ENCODE measurements at places on chromosomes 7 and 10. TPM values are rescaled to one million over a fixed set of nuclear protein-coding genes. Genes with fewer than 3 reads are reported as not detected.

Gene CYP3A4
- total RNA-seq, result not detected

DNA sequence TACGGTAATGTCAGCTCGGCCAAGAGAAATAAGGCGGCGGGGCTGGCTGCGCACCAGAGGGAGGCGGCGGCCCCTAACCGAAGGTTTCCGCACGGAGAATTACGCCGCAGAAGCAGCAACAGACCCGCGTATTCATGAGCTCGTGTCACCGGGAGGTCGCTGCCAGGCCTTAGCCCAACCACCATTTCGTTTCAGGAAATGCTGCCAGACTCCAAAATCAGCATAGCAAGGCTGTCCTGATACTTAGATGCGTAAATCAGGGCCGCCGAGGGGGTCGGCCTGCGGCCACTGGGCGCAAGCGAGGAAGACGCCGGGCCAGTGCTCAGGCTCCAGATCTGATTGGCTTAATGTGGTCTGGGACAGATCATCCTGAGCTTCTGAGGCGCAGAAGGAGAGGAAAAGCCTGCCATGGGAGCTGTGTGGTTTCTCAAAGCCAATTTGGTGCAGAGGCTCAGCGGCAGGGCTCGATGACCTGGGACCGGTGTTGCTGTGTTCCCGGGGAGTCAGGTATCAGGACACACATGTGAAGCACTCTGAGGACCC, 247.9 kb downstream of the BAMBI start:
- no peak for DNase-seq

DNA sequence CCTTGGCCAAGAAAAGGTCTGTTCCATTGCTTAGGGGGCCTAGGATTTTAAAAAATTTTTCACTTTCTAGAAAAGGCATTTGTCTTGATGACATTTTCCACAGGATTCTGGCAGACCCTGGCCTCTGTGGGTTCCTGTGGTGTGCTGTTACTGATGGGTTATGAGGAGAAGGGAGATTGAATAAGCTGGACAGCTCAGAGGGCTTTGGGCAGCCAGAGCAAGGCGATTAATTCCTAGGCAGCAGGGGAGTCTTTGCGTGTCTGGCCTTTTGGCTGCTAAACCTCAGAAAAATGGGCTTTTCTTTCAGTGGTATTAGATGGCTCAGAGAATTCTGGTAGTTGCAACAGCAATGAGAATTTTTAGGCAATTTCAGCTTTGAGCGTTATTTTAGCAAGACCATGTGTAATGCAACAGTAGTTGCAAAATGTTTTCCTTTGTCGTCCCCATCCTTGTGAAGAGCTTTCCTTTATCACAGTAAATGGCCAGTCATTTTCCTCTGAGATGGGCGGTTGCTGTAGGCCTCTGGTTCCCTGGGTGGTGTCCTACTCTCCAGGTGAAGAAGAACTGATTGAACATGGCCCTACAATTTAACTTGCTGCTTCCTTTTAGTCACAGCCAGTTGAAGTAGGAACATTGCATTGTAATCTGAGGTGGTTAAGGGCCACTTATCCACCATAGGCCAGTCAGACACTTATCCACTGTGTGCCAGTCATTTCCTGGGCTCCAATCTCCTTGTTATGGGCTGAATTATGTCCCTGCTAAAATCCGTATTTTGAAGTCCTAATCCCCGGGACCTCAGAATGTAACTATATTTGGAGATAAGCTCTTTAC, 43.2 kb downstream of the SH2D4B start:
- DNase-seq, result no peak

- no peak for DNase-seq
Observed at GRCh38 chr7:69169386-69169785, 428.9 kb upstream of the AUTS2 start.

DNA sequence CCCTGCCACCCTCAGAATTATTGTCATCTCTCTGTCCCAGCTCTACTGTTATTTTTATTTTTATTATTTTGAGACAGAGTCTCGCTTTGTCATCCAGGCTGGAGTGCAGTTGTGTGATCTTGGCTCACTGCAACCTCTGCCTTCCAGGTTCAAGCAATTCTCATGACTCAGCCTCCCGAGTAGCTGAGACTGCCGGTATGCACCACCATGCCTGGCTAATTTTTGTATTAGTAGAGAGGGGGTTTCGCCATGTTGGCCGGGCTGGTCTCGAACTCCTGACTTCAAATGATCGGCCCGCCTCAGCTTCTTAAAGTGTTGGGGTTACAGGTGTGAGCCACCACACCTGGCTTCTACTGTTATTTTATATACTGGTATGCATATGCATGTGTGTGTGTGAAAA, 11.0 kb downstream of the CALHM2 start:
- DNase-seq, result no peak

GRCh38 chr10:35225204-35225603, 98.6 kb downstream of the CREM start:
- peak; percentile 46 for DNase-seq

Gene UROS
- 101 TPM for total RNA-seq

DNA sequence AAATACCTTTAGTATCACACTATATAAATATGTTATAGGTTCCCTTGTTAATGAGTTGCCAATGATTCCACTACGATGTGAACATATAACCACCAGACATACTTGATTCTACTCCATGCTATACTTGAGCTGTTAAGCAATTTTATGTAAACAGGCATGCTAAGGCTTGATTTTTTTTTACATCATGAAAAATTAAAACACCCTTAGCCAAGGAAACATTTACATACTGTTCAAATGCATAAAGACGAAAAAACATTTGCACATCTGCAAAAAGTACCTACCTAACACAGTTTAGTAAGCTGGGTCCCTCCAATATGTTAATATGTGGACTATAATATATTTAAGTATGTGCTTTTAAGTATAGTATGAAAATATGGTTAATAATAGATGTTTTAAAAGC, 9.0 kb upstream of the CABCOCO1 start:
- no peak for DNase-seq

DNA sequence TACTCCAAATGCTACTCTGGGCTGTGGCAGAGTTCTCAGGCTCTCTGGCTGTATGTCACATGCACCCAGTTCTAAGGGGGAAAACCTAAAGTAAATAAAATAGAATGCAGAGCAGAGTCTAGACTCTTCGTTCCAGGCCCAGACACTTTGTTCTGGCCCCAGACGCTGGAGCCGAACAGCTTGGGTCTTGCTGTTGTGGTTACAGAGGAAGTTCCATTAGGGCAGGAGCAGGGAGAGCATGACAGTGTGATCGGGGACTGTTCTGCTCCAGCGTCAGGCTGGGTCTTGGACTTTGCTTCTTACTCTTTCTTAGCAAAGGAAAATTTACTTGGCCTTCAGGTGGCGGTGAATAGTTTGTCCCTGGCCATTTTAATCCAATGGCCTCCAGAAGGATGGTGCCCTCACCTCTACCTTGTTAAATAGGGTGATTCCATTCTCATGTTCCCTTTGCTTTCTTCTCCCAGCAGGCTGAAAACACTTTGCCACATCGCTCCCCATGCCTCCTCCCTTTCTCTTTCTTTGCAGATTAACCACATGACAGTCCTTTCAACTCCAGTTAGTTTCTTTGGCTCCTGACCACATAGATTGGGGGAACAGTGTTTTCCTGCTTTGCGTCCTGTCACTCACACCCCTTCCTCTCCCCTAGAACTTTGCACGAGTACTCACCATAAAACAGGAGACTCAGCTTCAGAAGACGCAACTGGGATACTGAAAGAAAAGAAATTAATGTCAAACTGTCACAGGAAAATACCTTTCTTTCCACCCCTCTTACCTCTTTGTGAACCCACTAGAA, 730.8 kb downstream of the SUGCT start:
- DNase-seq, result no peak

Gene FAM237B
- not detected for total RNA-seq

- peak; percentile 76 for DNase-seq
Observed at GRCh38 chr10:17109475-17110207, 20.0 kb downstream of the CUBN start.

DNA sequence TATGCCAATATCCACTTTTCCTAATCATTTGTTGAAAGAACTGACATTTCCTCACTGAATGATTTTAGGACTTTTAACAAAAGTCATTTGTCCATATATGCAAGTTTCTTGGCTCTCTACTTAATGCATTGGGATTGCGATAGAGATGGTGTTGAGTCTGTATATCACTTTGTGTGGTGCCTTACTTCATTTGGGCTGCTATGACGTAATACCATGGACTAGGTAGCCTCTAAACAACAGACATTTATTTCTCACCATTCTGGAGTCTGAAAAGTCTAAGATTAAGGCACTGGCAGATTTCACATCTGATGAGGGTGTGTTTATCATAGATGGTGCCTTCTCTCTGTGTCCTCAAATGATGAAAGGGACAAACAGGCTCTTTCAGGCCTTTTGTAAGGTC, 342.6 kb downstream of the DPP6 start:
- no peak for DNase-seq

Gene GSTO2
- 0.38 TPM for total RNA-seq

- no peak for DNase-seq
Observed at GRCh38 chr10:131116216-131116990, 195.1 kb downstream of the TCERG1L start.

DNA sequence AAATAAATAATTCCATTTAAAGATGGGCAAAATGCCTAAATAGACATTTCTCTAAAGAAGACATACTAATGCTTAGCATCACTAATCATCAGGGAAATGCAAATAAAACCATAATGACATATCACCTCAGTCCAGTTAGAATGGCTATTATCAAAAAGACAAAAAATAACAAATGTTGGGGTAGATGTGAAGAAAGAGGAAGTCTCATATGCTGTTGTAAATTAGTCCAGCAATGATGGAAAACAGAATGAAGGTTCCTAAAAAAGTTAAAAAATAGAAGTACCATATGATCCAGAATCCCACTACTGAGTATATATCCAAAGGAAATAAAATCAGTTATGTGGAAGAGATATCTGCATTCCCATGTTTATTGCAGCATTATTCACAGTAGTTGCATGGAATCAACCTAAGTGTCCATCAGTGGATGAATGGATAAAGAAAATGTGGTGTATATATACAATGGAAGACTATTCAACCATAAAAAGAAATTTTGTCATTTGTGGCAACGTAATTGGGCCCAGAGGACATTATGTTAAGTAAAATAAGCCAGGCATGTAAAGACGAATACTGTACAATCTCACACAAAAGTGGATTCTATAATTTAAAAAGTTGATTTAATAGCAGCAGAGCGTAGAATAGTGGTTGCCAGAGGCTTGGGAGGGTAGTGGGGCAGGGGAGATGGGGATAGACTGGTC, 52.0 kb downstream of the TCAF1 start:
- DNase-seq, result no peak

Gene DNAJC12
- 3.1 TPM for total RNA-seq

DNA sequence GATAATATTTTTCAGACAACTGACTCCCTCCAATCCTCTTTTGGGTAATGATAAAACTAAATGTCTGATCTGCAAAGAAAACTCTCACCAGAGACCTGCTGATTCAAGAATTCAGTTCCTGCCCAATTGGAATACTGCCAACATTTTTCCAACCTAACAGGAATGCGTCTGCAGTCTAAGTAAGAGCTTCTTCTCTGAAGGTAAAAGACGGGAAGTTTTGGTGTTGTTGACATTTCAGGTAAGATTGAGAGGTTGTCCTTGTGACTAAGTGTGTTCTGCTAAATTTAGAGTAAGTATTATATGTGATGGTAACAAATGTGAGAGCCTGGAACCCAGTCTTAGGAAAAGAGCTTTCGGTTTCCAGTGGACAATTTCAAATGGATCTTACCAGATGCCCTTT, 17.6 kb downstream of the IFIT5 start:
- peak; percentile 57 for DNase-seq

Gene ERLIN1
- total RNA-seq, result 63.0 TPM

DNA sequence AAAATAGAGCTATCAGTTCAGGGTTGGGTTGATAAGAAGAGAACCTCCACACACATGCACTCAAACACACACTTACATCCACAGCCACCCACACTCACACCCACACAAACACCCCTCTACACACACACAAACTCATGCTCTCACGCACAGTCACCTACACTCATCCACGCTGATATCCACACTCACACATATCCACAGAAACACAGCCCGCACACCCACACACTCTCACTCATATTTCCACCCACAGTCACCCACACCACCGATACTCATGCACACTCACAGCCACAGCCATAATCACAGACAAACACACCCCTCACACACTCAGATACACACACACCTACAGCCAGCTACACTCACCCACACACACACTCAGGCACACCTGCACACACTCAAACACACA, 333.0 kb upstream of the TPK1 start:
- DNase-seq, result no peak

DNA sequence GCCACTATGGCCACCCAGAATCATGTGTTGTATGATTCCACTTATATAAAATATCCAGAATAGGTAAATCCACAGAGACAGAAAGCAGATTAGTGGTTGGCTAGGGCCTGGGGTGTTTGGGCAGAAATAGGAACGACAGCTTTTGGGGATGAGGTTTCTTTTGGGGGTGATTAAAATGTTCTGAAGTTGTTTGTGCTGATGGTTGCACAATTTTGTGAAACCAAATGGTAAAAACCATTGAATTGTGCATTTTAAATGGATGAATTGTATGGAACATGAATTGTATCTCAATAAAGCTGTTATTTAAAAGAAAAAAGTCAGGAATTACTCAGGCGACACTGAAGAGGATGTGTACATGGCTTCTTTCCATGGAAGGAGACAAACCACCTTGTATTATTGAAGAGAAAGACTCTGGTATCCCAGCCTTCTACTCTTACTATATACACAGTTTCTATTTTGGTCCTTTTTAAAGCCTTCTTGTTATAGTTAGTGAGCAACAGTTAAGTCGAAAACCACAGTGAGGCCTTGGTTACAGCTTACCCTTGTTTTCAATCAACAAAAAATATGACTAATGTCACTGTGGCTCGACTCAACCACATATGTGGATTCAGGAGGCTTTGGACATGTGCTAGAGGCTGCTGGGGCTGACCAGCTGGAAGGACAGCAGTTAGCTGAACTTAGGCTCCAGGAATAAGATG, 57.1 kb upstream of the KMT2E start:
- DNase-seq, result peak; percentile 65

DNA sequence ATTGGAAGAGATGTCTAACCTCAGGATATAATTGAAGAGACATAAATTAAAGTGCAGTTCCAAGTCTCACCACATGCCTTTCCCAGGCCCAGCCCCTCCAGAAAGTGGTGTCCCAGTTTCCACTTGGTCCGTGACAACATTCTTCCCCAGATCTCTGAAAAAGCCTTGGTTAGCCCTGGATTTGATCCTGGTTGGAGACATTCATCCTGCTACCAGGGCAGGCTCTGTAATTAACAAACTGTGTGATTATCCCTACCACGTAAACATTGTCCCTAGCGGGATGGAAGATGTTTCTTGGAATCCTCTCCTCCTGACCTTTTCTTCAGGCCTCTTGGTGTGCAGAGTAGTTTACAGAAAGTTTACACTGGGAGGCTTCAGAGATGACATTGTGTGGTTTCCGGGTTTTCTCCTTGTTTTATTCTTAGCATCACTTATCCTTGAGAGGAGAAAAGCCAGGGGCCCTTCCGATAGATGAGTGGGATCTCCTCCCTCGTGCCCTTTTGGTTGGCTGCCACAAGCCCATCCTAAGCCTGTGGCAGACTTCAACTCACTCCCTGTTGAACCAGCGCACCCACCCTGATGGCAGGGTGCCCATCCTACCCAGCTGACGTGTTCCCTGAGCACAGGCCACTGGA, 83.8 kb downstream of the COL13A1 start:
- DNase-seq, result no peak

GRCh38 chr10:124616836-124617130, 127.4 kb downstream of the FAM53B start:
- DNase-seq, result no peak
